Inflammatory macrophage treated with lipopolysaccharide for 1 hour (primary cell): ENCODE measurements at places on chromosomes 2 and 18.

- DNase-seq = no peak
Measured at GRCh38 chr18:48367557-48367956, 41.6 kb downstream of the ZBTB7C start.

DNA sequence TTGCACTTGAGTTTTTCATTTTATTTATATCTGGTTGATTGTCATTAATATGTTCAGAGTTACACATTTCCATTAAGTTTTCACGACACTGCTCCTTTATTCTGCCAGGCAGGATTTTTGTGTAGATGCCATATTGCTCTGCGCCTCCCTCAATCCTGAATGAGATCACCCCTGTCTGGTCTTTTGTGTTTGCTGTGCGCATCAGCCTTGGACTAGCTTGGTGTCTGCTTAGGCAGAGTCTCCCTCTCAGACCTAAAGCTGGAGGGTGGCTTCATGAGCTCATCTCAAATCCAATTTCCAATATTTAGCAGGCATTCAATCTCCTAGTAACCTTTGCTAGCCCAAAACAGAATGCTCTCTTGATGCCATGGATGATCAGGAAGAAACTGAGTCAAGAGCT, 137.4 kb downstream of the SMAD7 start:
- DNase-seq = no peak

DNA sequence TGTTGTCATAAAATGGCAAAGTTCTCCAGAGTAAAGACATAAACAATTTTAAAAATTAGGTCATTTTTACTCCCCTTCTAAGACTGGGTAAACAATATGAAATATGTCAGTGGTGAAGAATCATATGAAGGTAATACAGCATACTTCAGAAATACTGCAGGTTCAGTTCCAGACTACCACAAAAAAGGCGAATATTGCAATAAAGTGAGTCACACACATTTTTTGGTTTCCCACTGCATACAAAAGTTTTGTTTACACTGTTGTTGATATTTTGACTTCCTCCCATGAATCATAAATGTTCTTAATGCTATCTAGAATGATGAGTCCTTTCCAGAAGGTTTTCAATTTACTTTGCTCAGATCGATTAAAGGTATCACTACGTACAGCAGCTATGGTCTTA, 73.5 kb downstream of the SMC6 start:
- DNase-seq = no peak

- peak; percentile 67 for DNase-seq
Measured at GRCh38 chr2:174025271-174026121, 60.3 kb upstream of the SP3 start.

DNA sequence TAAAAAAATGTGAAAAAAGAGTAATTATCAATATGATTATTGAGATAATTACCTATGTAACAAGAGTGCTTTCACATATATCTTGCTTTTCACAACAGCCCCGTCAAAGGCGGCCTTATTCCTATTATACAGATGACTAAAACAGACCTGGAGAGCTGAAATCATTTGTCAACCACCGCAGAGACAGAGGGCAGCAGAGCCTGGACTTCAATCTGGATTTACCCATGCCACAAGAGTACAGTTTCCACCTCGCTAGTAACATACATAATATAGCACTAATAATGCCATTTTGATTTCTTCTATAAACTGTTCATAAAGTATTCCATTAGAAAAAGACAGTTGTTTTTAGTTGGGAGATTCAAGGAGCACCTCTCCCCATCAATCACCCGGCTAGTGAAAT, 121.8 kb downstream of the EPB41L3 start:
- no peak for DNase-seq

DNA sequence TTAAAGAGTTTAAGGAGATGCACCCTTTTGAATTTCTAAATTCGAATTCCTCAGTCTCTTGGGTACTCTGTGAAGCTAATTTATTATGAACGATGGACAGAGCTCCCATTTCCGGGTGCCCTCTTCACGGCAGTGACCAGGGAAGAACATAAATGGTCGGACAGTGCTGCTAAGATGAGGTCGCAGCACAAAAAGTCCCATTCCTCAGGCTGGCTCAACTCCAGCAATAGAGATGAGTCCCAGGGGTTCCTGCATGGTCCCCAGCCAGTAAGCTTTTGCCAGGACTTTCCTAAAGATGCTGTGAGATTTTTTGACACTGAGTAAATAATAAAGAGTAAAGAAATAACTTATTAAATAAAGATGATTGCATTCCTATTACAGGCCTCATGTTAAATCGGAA, 43.0 kb upstream of the STK39 start:
- DNase-seq = no peak
